ENCODE measurements at places on chromosomes 6 and 20.

GRCh38 chr6:44672841-44673240, 285.3 kb downstream of the CDC5L start:
- no peak for DNase-seq

DNA sequence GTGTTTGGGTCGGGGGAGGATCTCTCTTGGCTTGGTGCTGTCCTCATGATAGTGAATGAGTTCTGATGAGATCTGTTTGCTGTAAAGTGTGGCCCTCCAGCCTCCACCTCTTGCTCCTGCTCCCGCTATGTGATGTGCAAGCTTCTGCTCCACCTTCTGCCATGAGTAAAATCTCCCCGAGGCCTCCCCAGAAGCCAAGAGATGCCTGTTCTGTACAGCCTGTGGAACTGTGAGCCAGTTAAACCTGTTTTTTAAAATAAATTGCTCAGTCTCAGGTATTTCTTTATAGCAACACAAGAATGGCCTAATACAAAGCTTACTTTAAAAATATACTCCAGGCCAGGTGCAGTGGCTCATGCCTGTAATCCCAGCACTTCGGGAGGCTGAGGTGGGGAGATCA, 11.3 kb upstream of the CCNC start:
- no peak for DNase-seq

DNA sequence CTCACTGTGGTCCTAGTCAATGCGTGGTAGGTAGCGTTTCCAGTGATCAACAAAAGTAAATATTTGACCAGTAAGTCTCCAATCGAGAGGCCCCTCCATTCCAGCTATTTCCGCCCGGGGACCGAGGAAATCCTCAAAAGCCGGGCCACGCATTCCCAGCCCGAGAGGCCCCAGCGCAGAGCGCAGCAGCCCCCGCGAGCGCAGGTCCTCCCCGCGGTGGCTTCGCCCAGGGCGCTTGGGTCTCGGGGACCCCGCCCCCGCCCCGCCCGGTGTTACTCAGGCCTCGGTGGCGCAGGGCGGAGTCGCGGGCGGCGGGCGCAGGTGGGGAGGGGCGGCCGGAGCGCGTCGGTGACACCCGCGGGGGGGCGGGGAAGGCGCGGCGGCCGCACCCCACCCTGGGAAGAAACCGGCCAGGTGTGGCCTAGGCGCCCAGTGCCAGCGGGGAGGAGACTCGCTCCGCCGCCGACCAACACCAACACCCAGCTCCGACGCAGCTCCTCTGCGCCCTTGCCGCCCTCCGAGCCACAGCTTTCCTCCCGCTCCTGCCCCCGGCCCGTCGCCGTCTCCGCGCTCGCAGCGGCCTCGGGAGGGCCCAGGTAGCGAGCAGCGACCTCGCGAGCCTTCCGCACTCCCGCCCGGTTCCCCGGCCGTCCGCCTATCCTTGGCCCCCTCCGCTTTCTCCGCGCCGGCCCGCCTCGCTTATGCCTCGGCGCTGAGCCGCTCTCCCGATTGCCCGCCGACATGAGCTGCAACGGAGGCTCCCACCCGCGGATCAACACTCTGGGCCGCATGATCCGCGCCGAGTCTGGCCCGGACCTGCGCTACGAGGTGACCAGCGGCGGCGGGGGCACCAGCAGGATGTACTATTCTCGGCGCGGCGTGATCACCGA, at the start of gene DSP:
Gene DSP (plus strand): TSS at position 497 of the 890 bp plus-strand sequence. CDS start 245 bp downstream, at position 742.
- DNase-seq: no peak

DNA sequence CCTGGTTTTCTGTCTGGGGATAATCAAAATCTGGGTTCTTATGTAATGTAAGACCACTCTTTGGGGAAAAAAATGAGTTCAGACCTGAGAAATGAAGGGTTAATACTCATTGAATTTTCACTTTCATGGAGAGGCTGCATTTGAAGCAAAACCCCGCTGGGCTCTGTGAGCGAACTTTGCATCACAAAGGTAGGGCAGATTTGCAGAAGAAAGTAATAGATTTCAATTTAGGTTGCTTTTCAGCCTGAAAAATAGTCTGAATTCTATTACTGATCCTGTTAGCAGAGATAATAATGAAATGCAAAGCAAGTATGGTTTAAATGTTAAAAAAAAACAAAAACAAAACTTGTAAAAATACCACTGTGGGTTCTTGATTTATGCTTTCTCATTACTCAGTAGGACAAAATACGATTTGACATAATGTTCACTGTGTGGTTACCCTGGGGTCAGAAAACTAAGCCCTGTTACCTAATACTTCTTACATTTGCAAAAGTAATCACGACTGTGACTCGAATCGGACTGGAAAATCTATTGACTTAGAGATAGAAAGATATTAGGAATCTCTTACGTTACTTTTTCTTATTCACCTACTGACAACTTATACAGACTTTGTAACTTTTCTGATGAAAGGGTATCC, 72.2 kb downstream of the UST start:
- DNase-seq: no peak

GRCh38 chr6:13635948-13636658, 21.0 kb downstream of the NOL7 start:
- DNase-seq: no peak

- no peak for DNase-seq
These were observed 122.2 kb upstream of the SYNCRIP start for GRCh38 chr6:85764844-85765243.

GRCh38 chr20:62132421-62132820, 10.1 kb downstream of the LSM14B start:
- DNase-seq: no peak

DNA sequence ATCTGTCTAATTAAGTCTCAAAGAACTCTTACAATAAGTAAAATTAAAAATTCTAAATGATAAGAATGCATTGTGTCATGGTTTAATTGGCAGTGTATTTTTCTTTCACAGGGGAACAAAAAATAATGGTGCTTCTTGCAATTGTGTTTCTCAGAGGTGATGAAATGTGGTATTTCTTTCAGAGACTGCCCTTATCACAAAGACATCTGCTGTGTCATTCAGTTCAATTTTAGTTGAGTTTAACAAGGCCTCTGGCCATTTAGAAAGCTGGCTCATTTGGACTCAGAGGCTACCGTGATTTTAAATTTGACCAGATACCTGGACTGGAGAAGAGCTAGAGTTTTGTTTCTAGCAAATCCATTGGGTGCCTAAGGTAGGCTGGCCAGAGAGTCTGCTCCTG, 23.6 kb upstream of the ZNF831 start:
- no peak for DNase-seq

DNA sequence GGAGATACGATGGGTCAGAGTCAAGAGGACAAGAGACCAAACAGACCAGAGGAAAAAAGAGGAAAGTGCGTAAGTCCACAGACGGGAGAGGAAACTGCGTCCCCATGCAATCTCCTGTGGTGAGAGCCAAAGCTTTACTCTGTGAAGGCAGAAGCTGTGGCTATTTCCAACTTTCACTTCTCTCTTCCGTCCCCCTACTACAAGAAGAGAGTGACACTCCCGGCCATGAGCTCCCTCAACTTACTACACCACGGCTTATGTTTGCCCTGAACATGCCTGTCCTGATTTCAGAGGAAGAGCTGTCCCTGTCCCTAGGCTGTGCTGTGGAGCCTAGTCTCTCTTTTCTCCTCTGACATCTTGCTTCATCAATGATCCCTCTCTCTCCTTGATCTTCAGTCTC, 11.5 kb upstream of the SSR1 start:
- DNase-seq: no peak
